Activated naive CD8-positive, alpha-beta T cell treated with anti-CD3 and anti-CD28 coated beads for 36 hours (primary cell): ENCODE measurements at places on chromosomes 7 and 10.

- H3K36me3 ChIP-seq: peaks cover 23% of the 10 kb centered on the region
- DNase-seq: no peak
- H3K27me3 ChIP-seq: peaks cover 25% of the 10 kb centered on the region
- peaks cover 65% of the 10 kb centered on the region for H3K4me1 ChIP-seq
- no peak overlapping the region for H3K4me3 ChIP-seq
Measured at GRCh38 chr7:106421181-106421762, 136.5 kb upstream of the NAMPT start.

DNA sequence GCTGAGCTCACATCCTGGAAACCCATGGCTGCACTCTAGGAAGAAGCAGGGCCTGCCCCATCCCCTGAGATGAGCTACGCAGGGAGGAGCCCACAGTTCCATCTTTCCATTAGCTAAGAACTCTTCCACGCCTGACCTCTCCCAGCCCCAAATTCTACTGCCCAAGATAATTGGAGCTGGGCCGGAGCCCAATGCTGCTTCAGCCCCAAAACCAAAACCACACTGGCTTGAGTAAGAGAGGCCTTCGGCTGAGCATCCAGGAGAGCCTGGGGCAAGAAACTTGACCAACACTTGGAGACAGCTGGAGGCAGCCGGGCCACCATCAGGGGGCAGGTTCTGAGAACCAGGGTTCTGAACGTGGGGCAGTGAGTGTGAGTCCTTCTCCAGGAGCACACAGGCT is 116.1 kb upstream of the ZMIZ1 start:
- H3K27me3 ChIP-seq: no peaks in the 10 kb centered on the region
- no peak overlapping the region for H3K4me3 ChIP-seq
- H3K27ac ChIP-seq: no peak overlapping the region
- no peaks in the 10 kb centered on the region for H3K4me1 ChIP-seq
- no peak for DNase-seq
- H3K36me3 ChIP-seq: no peaks in the 10 kb centered on the region

DNA sequence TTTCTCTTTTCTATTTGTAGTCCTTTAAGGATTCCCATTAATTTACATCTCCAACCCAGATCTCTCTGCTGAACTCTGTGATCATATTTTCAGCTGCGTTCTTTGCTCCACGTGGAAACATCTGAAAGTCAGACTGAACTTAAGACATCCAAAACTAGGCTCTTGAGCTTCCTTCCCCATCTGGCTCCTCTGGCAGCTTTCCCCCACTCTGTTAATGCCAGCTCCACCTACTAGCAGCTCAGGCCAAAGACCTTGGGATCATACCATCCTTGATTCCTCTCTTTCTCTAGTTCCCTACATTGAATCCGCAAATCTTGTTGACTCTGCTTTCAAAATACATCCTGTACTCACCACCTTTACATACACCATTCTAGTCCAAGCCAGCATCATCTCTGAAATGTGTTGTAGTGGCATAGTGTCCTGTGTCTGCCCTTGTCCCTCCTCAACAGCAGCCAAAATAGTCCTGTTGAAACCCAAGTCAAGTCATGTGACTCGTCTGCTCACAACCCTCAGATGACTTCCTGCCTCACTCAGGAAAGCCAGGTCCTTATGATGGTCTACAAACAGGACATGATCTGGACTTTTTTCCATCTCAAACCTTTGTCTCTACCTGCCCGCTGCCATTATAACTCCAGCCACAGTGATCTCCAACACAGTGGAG is 7.0 kb downstream of the REEP3 start:
- no peaks in the 10 kb centered on the region for H3K27me3 ChIP-seq
- H3K36me3 ChIP-seq: peaks cover 35% of the 10 kb centered on the region
- no peak for DNase-seq

DNA sequence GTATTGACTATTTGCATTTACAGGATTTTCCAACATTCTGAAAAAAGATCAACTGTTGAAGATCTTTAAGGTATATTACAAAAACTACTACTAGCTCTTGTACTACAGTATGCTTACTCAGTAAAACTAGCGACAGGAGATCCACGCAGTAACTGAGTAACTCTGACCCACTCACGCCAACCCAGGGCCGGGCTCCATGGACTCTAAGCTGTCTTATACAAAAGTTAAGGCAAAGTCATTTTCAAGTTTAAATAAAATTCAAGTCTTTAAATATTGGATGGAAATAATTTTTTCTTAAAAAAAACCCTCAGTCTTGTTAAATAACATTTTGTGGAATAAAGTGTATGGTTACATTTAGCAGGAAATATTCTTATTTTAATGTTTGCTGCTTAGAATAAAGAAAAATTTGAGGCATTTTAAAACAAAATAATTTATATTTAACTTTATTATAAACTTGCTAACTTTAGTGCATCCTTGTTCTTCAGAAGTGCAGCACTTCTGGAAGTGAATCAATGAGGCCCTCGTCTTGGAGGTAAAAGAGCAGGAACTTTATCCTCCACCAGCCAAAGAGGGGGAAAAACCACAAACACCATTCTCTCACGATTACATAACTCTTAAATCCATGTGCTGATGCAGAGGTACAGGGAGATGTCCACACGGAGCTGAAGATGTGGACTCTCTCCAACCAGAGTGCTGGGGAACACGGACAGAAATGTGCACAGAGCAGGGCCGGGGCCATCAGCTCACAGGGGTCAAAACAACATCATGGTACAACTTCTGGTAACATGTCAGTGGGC is 119.9 kb downstream of the LARP4B start:
- H3K4me1 ChIP-seq: no peaks in the 10 kb centered on the region
- no peak for DNase-seq
- H3K27me3 ChIP-seq: no peaks in the 10 kb centered on the region
- no peak overlapping the region for H3K4me3 ChIP-seq
- peaks cover 9% of the 10 kb centered on the region for H3K36me3 ChIP-seq
- peak overlapping the region; percentile 42 for H3K27ac ChIP-seq

DNA sequence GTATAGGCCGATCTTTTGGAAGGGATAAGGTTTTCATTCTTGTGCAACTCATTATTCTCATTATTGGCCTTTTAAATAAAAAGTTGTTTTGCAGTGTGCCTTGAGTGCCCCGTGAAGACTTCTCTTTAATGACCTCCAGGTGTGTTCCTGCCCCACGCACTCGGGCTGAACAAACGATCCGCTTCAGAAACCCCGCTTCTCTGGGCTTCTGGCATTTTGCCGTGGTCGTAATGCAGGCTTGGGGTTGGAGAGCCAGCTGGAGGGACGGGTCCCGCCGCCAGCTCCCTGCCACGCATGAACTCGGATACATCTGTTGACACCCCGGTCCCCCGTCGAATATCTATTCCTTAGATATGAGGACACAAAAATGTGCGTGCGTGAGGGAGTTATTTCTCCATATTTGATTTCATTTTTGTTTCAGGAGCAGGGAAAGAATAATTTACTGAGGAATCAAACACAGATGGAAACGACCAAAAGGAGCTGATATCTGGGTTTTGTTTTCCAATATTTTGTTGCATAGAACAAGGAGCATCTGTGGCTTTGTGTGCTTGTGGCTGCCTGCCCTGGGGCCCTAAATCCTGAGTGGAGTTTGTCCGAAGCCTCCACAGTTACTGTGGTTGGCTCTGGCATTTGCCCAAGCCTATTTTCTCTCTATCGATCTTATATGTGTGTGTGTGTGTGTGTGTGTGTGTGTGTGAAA is 17.0 kb upstream of the TTYH3 start:
- no peak for DNase-seq
- no peaks in the 10 kb centered on the region for H3K36me3 ChIP-seq
- no peaks in the 10 kb centered on the region for H3K4me1 ChIP-seq
- no peaks in the 10 kb centered on the region for H3K27me3 ChIP-seq
- no peak overlapping the region for H3K27ac ChIP-seq
- H3K4me3 ChIP-seq: no peak overlapping the region

DNA sequence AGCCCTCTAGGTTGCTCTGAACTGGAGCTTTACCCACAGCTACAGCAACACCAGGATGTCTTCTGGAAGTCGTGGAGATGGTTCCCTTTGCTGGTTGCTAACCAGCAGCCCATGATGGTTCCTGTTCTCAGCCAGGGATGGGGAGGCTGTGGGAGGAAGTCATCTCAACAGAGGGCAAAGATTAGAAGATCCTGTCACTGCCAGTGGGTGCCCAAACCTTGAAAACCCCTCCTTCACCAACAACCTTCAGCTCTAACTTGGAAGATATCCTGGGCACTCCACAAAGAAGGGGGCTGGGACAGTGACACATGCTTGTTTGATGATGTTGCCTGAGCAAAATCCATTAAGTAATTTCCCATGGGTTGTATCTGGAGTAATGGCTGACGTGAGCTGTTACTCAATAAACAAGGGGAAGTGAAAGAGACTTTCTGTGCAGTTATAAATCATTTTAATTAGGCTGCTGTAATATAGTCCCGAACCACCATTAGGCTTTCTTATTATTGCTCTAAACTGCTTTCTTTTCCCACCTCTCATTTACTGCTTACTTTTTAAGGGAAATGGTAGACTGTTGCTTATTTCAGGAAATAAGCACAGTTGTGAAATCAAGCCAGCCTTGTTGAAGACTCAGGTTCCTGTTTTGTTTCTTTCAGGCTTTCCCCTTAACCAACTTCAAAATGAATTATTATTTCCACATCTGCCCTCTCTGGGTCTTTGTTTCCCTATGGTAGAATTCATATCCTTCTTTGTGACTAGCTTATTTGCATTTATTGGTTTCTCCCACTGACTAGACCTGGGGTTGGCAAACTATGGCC is 124.8 kb downstream of the PPP1R17 start:
- H3K36me3 ChIP-seq: no peaks in the 10 kb centered on the region
- H3K4me1 ChIP-seq: no peaks in the 10 kb centered on the region
- no peak for DNase-seq
- H3K27ac ChIP-seq: no peak overlapping the region
- H3K27me3 ChIP-seq: no peaks in the 10 kb centered on the region

DNA sequence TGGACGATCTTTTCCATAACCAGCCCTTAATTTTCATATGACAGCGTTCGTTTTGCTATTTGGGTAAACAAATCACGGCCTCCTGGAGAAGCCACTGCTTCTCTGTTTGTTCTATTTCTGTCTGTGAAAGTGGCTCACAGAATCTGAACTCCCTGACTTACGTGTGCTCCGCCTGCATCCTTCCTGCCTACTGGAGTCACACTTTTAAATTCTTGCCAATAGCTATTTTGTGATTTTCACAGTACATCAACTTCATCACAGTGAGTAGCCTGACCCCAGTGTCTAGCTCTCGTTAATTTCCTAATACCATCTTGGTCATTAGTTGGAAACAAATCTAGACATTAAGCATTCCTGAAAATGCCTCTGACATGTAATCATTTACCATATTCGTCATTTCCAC is 49.0 kb upstream of the NPS start:
- peaks cover 13% of the 10 kb centered on the region for H3K27me3 ChIP-seq
- no peak for DNase-seq
- H3K4me3 ChIP-seq: no peak overlapping the region
- H3K36me3 ChIP-seq: no peaks in the 10 kb centered on the region
- no peaks in the 10 kb centered on the region for H3K4me1 ChIP-seq

DNA sequence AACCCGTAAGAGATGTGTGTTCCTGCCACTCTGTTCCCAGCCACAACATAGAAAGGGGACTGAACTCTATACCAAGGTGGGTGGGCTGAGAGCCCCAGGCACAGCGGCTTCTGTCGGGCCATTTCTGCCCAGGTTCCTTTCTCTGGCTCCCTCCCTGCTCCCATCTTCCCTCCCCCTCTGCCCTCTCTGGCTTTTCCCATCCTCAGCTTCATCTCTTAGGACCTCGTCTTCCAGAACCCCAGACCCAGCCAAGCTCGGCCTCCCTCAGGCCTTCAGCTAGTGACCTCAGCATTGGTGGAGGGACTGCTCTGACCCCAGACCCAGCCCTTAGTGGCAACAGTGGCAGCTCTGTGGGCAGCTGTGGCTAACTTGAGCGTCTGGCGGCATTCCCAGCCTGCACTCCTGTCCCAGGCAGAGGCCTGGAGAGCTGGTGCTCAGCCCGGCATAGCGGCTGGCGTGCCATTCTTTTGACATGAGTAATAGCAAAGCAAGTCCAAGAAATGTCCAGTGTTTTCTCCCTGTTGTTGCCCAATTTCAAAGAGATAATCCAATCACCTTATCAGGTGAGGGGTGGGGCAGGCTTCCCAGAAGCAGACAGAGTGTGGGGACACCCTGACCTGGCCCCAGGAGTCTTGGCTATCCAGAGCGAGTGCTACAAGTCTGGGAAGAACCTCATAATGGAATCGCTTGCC is 15.9 kb downstream of the PTPRE start:
- no peaks in the 10 kb centered on the region for H3K27me3 ChIP-seq
- H3K4me1 ChIP-seq: peaks cover 9% of the 10 kb centered on the region

GRCh38 chr10:78973901-78974616 is 94.7 kb upstream of the ZMIZ1 start:
- no peaks in the 10 kb centered on the region for H3K36me3 ChIP-seq
- peak overlapping the region; percentile 95 for H3K4me3 ChIP-seq
- peak overlapping the region; percentile 100 for H3K27ac ChIP-seq
- H3K27me3 ChIP-seq: no peaks in the 10 kb centered on the region
- peaks cover 27% of the 10 kb centered on the region for H3K4me1 ChIP-seq

- no peaks in the 10 kb centered on the region for H3K36me3 ChIP-seq
- peaks cover 6% of the 10 kb centered on the region for H3K27me3 ChIP-seq
- no peak overlapping the region for H3K27ac ChIP-seq
- no peak for DNase-seq
- no peak overlapping the region for H3K4me3 ChIP-seq
- no peaks in the 10 kb centered on the region for H3K4me1 ChIP-seq
Measured at GRCh38 chr10:75347186-75347585, 54.4 kb downstream of the ZNF503 start.

DNA sequence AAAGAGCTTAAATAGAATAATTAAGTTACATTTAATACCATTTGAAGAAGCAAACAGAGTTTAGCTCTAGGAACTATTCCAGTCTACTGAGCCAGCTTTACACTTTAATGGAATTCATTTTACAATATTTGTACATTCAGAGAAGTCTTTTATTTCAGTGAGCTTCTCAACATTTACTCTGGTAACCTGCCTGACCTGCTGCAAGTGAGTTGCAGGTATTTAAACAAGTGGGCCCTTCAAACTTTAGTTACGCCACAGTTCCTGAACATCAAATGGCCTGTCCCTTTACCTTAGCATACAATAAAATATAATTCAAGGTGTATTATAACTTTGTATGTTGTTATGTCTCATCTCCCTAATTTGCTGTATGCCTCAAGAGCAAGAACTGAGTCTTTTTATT is 121.6 kb upstream of the SEMA3C start:
- no peak overlapping the region for H3K4me3 ChIP-seq
- no peak overlapping the region for H3K27ac ChIP-seq
- no peaks in the 10 kb centered on the region for H3K4me1 ChIP-seq
- peaks cover 3% of the 10 kb centered on the region for H3K27me3 ChIP-seq

- peaks cover 73% of the 10 kb centered on the region for H3K27me3 ChIP-seq
- no peak for DNase-seq
- H3K36me3 ChIP-seq: no peaks in the 10 kb centered on the region
- no peak overlapping the region for H3K27ac ChIP-seq
- H3K4me1 ChIP-seq: peaks cover 3% of the 10 kb centered on the region
Measured at GRCh38 chr7:88758381-88759229, 895 bp upstream of the ZNF804B start.

DNA sequence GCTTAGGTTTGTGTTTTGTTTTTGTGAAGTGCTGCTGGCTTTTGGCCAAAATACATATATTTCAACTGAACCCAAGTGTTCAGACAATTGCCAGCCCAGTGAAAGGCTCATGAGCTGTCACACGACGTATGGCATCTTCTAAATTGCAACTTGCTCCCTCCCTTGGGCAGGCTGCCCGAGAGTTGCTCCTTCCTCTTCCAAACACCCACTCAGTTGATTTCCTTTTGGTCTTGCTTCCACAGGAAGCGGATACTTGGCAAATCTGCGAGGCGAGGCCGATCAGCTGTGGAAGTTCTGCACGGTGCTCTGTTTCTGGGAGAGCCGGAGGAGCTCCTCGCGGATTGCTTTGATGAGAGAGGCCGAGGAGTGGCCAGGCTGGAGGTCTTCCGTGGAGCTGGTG is 39.6 kb upstream of the ATP6V0A4 start:
- H3K27ac ChIP-seq: no peak overlapping the region
- no peaks in the 10 kb centered on the region for H3K27me3 ChIP-seq
- H3K36me3 ChIP-seq: peaks cover 4% of the 10 kb centered on the region
- H3K4me1 ChIP-seq: peaks cover 2% of the 10 kb centered on the region
